ENCODE measurements at places on chromosomes 5 and 9.

DNA sequence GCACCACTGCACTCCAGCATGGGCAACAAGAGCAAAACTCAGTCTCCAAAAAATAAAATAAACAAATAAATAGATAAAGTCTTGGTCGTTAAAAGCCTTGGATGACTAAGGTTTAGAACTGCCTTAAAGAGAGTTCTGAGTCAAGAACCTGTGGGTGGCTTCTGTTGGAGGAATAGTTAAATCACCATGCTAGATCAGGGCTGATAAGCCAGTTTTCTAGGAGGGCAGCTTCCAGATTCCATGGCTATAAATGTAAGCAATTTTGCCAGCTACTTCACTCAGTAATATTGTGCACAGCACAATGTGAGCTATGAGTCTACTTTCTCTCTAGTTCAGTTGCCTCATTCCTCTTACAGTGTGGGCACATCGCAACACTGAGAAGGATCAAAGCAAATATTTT lies 242.1 kb upstream of the NUDT12 start:
- no peak for DNase-seq

DNA sequence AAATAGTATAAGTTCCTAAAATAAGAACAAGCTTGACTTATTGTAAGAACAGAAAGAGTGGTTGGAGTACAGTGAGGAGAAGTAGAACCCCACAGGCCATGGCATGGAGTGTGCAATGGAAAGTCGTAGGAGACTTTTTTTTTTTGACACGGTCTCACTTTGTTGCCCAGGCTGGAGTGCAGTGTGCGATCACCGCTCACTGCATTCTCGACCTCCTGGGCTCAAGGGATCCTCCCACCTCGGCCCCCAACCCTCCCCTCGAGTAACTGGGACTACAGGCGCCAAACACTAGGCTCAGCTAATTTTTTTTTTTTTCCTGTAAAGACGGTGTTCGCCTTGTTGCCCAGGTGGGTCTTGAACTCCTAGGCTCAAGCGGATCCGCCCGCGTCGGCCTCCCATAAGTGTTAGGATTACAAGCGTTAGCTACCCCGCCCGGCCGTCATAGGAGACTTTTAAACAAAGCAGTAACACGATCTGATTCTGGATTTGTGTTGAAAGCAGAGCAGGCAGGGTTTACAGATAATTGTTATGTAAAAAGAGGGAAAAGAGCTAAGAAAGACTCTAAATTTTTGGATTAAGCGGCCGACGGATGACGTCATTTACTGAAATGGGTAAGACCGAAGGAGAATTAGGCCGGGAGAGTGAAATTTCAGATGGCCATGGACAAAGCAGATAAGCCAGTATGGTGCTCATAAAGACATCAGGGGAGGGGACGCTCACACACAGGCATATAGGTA lies 752 bp downstream of the TSTD2 start:
- DNase-seq, result peak; percentile 80

GRCh38 chr9:98995971-98996504 lies 52.3 kb downstream of the COL15A1 start:
- DNase-seq, result no peak

- DNase-seq, result no peak
Observed at GRCh38 chr9:96082516-96083232, 207.2 kb downstream of the ERCC6L2 start.

- no peak for DNase-seq
Observed at GRCh38 chr5:32276173-32276853, 36.4 kb downstream of the MTMR12 start.

GRCh38 chr5:64100203-64100602 lies 65.4 kb upstream of the RNF180 start:
- no peak for DNase-seq

DNA sequence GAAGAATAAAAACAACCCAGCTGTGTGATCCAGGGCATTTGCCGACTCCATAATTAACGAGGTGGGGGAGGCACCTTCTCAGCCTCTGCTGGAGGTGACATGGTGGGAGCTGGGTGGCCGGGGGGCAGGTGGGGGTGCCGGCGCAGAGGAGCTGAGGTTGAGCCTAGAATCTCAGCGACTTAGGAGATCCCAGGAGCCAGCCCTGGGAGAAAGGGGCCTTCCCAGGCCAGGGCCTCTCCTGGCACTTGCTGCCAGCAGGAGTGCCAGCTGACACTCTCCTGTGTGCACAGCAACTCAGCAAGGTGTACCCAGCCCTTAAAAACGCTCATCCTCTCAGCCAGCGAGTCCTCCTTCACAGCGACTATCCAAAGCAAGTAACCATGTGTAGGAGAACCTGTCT lies 62.8 kb upstream of the FCN1 start:
- no peak for DNase-seq

Data from HS-5 (cell line).